ENCODE measurements at places on chromosomes 7 and 10. TPM values are rescaled to one million over a fixed set of nuclear protein-coding genes. Genes with fewer than 3 reads are reported as not detected.

The SPDYE3 gene
- not detected for total RNA-seq

The LIPM gene
- total RNA-seq = not detected

The EPHA1 gene
- not detected for total RNA-seq

The SLC26A5 gene
- total RNA-seq = not detected

The RBP4 gene
- total RNA-seq = not detected

The CFAP70 gene
- 0.29 TPM for total RNA-seq
